LHCN-M2 (cell line): ENCODE measurements at places on chromosomes 12 and 14.

- DNase-seq, result no peak
These were observed 147.1 kb downstream of the PHLDA1 start for GRCh38 chr12:75884465-75884985.

DNA sequence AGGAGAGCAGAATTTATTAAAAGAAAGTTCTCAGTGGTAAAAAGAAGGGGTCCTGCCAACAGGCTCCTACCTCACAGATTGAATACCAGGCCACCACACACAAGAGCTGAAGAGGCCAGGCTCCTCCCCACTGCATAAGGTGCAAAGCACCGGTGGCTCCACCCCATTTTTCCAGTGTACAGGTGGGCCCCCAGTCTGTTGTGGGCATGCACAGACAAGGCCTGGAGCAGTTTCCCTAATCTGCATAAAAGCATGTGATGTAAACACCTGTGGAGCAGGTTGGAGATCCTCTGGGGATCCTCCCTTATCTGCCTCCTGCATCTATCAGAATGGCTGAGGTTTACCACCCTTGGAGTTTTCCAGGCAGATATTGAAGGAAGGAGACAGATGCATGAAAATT lies 45.7 kb upstream of the PDZRN4 start:
- no peak for DNase-seq

GRCh38 chr12:19244312-19244711 lies 114.8 kb downstream of the PLEKHA5 start:
- peak; percentile 40 for DNase-seq

DNA sequence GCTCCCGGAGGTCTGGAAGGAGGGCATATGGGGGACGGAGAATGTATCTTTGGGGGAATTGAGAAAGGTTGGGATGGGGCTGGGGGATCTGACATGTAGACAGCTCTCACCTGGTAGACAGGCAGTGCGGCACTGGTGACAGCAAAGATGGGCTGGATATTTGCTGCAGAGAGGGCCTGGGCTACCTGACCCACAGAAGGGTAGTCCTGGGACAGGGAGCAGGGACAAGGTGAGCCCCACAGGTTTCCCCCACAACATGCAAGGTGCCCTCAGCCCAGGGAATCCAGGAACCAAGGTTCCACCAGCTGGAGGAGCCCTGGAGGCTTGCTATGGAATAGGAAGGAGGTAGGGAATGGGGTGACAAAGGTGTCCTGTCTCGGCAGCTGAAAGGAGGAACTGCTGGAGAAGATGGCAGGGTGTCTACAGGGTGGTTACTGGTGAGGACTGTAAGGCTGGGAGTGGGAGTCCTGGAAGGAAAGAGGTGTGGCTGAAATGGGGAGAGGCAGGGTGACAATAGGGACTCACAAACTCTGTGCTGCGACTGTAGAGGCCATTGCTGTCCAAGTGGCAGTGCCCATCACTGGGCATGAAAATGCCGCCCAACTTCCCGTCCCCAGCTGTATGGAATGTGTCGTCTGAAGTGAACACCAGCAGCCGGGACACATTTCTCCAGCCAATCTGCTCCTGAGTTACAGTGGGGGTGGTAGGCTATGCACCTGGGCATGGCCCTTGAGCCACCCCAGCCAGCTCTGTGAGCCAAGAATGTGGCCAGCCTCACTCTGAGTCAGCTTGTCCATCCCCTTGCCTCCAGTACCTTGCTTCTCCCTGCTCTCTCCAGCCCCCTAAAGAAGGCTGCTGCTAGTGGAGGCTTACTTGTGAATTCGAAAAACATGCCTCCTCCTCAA lies 11.3 kb downstream of the ITGB7 start:
- DNase-seq, result no peak

GRCh38 chr14:29489911-29490425 lies 437.7 kb downstream of the PRKD1 start:
- no peak for DNase-seq

DNA sequence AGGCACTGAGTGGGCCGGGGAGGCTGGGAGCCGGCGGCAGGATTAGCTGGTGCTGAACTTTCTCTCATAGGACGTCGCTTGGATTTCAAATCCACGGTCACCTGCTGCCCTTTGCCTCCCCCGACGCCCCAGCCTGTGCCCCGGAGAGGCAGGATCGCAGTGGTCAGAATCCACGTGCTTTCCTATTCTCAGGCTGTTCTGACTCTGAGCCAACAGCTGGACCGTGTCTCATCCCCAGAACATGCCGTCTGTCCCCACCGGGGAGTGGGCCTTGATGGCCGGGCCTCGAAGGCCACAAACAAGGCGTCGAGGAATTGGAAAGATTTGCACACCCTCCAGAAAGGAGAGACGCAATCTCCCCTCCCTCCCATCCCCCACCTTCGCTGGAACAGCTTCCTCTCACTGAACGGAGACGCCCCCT lies 18.5 kb upstream of the MLXIP start:
- DNase-seq, result no peak

DNA sequence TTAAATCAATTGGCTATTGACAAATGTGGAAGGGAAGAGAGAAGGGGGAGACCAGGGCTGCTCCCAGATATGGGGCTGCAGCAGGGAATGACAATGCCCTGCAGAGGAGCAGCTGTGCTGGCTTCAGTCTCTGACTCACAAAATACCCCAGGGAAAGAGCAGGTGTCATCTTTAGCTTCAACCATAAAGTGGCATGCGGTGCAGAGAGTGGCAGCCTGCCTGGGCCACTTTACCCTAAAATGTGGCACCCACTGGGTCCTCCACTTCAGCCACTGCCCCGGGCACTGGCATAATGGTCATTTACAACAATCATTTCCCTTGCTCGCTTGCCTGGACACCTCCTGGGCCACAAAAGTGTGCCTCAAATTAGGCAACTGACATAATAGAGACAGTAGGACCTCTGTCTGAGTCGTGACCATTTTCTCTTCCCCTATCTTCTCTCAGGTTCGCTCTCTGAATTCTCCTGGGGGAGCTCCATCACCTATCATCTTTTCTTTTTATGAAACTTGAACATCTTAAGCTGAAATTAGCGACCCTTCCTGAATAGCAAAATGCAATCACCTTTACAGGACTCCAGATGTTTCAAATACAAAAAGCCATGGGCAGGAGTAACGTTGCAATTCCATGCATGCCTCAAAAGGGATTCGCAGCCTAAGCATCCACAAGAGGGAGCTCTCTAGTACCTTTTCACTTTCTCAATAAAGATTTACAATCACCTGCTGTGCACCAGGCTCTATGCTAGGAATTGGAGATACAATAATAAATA lies 179.9 kb upstream of the ATF7IP start:
- peak; percentile 63 for DNase-seq

DNA sequence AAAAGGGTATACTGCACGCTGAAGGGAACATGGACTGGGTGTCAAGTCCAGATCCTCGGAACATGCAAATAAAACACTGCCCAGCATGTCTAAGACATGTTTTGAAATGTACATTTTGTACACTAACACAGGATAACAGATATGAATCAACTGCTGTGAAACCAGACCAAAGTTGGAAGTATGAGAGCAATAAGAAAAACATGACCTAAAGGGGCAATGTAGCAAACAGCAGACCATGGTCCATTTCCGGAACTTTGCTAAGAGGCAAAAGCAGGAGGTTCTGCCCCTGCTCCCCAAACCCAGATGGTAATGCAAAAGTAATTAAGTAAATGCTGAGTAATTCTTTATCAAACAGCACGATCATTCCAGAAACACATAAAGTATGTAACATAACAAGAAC lies 125.2 kb downstream of the SLC25A21 start:
- DNase-seq, result no peak

DNA sequence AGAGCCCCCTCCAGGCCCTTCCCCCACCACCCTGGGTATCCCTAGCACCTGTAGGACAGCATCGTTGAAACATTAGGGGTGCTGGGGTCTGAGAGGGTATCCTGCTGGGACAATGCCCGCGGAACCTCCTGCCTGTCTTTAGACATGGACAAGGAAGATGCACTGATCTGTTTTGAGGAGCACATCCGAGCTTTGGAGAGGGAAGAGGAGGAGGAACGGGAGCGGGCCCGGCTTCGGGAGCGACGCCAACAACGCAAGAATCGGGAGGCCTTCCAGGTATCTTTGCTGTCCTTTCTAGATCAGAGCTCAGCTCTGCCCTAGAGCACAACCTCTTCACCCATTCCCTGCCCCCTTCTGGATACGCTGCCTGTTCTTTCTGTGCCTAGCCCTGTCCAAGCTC lies 13.2 kb downstream of the PRPF40B start:
- no peak for DNase-seq
